ENCODE measurements at places on chromosomes 6 and 20.

GRCh38 chr20:18090044-18090443, 32.3 kb upstream of the OVOL2 start:
- no peak for DNase-seq

DNA sequence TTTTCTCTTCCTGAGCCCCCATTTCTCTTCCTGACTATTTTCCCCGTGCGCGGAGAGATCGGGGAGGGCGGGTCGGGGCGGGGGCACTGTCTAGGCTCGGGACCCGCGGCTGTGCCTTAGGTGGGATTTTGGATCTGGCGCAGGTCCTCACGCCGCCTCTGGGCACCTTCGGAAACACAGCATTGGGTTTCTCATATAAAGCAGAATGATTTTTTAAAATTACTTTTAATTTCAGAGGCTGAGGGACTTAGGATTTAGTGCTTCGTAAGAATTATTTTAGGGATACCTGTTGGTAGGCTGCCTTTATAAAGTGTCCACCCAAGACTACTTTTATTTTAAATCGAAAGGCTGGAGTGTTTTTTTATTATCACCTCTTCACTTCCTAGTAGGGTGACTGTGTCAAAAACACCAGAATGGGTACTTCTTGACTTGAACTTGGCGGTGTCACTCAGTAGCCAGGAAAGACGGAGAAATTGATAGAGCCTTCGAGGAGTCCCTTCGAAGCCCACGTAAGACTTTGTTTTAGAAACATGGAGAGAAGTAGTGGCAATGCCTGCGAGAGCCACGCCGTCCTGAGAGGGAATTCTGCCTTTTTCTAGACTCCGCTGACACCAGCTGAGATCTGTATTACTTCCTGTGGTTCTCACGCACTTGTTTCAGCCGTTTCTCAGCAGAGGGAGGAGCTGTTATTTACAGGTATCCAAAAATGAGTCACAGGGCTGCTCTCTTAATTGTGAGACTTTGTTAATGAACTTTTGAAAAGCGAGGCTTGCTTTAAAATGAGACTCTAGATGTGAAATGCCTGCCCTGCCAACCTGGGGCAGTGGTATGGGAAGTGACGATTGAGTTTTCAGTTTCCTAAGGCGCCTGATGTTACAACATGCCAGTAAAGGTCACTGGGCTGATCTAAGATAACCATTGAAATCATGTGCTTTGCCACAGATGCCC, 667 bp downstream of the STX11 start:
- peak; percentile 32 for DNase-seq

GRCh38 chr6:151119823-151120524, 119.8 kb upstream of the AKAP12 start:
- DNase-seq = no peak

- DNase-seq = no peak
These were observed 85.6 kb downstream of the GPR6 start for GRCh38 chr6:110063594-110064263.
